ENCODE measurements at places on chromosomes 1 and 21.
A peak's percentile ranks its signal among the peaks of the same experiment; 100 is the strongest.

DNA sequence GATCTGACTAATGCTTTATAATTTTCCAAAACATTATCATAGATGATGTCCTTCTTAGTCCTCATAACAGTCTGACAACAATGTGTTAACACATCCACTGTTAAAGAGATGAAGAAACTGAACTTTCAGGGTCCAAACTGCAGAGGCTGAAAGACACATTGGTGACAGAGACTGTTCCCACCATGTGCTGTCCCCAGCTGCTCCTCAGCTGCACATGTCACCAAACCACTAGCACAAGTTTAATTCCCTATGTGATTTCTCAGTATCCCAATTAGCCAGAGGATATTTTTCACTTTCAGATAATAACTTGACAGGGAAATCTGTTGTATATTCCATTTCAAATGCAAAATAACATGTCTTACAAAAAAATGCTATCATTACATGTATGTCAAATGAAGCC lies 24.6 kb downstream of the LAMC2 start:
- DNase-seq = no peak

- peak; percentile 59 for DNase-seq
Measured at GRCh38 chr1:52601991-52602855, at the start of gene GPX7. Gene GPX7, plus strand, starts transcription at chr1:52602371. Its CDS starts 39 bp downstream, at chr1:52602410.

DNA sequence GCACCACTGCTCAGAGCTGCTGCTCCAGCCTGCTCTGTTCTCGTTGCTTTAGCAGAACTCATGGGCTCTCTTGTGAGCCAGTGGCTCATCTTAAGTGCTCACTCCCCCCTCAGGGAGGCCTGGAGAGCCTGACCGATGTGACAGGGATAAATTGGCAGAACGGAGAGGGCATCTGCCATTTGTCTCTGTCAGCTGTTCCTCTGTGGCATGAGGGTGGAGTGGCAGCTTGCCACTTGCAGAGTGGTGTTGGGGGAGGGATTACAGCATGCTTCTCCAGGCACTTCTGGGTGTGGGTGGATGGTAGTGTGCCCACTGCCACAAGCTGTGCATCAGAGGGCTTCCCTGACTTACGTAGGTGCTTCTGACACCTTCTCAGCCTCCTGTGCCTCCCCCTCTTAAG lies 229.5 kb downstream of the PAPPA2 start:
- DNase-seq = no peak

DNA sequence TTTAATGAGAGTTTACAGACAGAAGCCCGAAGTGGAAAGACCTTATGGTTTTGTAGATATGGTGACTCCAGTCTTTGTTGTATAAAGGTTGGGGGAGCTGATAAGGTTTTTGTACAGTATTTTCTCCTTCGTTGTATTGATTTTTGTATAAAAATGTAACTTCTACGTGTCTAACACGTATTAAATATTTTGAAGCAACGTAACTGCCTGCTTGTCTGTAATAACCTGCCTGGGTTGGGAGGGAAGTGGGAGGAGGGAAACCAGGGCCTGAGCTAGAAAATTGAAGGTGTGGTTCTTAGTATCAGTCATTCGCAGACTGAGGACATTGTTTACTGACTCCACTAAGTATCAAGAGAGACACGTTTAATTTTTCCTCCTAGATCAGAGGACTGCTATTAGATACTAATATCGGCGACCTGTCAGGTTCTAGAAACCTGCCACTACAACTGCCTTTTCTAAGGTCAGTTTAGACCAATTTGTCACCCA lies 2.2 kb downstream of the IER5 start:
- DNase-seq = peak; percentile 37

- DNase-seq = no peak
Measured at GRCh38 chr1:31152181-31152795, 86.8 kb upstream of the PUM1 start.

DNA sequence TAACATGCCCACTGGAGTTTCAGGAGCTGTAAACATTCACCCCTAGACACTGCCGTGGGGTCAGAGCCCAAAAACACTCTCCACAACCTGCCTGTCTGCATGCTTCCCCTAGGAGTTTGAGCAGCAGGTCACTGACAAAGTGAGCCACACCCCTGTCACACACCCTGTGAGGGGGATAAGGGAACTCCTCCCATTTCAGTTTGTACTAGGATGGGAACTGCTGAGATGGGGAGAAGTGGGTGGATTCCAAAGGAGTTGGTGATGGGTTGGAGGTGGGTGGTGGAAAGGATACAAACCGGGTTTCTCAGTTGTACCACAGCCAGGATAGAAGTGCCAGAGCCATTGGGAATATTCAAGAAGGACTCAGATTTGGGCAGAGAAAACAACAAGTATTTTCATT lies 140.2 kb downstream of the MIS18A start:
- DNase-seq = no peak

Data from activated CD8-positive, alpha-beta memory T cell treated with anti-CD3 and anti-CD28 coated beads, Interleukin-2, amount 50 U/mL, for 4 hours (primary cell).